ENCODE measurements at places on chromosomes 6 and 20. TPM values are rescaled to one million over a fixed set of nuclear protein-coding genes. Genes with fewer than 3 reads are reported as not detected.

FOXF2 gene
- total RNA-seq, result 0.75 TPM

FOXQ1 gene
- 0.44 TPM for total RNA-seq

C6orf118 gene
- total RNA-seq, result not detected

TRIM40 gene
- not detected for total RNA-seq

PRICKLE4 gene
- total RNA-seq, result 2.2 TPM

HCRTR2 gene
- not detected for total RNA-seq

FOXC1 gene
- 8.3 TPM for total RNA-seq

SCRT2 gene
- total RNA-seq, result not detected

FAM209B gene
- not detected for total RNA-seq

ELOVL2 gene
- 0.44 TPM for total RNA-seq

CALHM6 gene
- 9.2 TPM for total RNA-seq

RSPO3 gene
- total RNA-seq, result 2.3 TPM

SLPI gene
- 52.3 TPM for total RNA-seq

ARMH2 gene
- total RNA-seq, result not detected

IMPG1 gene
- total RNA-seq, result not detected

RSPH9 gene
- total RNA-seq, result 0.49 TPM

HSP90AB1 gene
- total RNA-seq, result 466 TPM

ATP5F1E gene
- 35.8 TPM for total RNA-seq

PHF3 gene
- total RNA-seq, result 95.7 TPM

CTCFL gene
- total RNA-seq, result not detected

BPIFA1 gene
- total RNA-seq, result not detected

GABRR1 gene
- not detected for total RNA-seq

MATN4 gene
- total RNA-seq, result not detected

COL9A3 gene
- not detected for total RNA-seq

TFAP2A gene
- 0.16 TPM for total RNA-seq

HRH3 gene
- total RNA-seq, result not detected

EBF4 gene
- total RNA-seq, result 2.4 TPM

GATA5 gene
- total RNA-seq, result not detected

GPR63 gene
- 0.19 TPM for total RNA-seq

SAMHD1 gene
- total RNA-seq, result 620 TPM

OTOR gene
- total RNA-seq, result not detected

UBE3D gene
- 4.9 TPM for total RNA-seq

SLC12A5 gene
- not detected for total RNA-seq

RIPOR3 gene
- total RNA-seq, result 38.1 TPM

BANF2 gene
- total RNA-seq, result not detected
